ENCODE measurements at places on chromosomes 2 and 18.

DNA sequence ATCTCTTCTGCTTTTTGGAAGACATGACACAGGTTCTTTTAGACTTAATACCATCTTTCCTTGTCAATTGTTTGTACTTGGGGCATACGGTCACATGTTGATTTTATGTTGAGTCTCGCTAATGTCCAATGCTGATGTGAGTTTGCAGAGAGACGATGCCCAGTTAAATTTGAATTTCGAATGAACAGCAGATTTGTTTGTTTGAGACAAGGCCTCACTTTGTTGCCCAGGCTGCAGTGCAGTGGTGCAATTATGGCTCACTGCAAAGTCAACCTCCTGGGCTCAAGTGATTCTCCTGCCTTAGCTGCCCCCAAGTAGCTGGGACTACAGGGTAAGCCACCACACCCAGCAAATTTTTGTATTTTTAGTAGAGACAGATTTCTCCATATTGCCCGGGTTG lies 473.5 kb downstream of the RIT2 start:
- no peaks in the 10 kb centered on the region for H3K4me1 ChIP-seq
- no peak for DNase-seq
- no peaks in the 10 kb centered on the region for H3K27me3 ChIP-seq
- no peaks in the 10 kb centered on the region for H3K36me3 ChIP-seq
- no peak overlapping the region for H3K27ac ChIP-seq
- no peak overlapping the region for H3K4me3 ChIP-seq

- H3K4me1 ChIP-seq: no peaks in the 10 kb centered on the region
- H3K4me3 ChIP-seq: no peak overlapping the region
- H3K36me3 ChIP-seq: no peaks in the 10 kb centered on the region
- no peak overlapping the region for H3K27ac ChIP-seq
- H3K27me3 ChIP-seq: peaks cover 41% of the 10 kb centered on the region
Measured at GRCh38 chr2:120745420-120746111, 9.9 kb downstream of the GLI2 start.

GRCh38 chr18:40292985-40293710 lies 1661.9 kb upstream of the PIK3C3 start:
- H3K4me1 ChIP-seq: no peaks in the 10 kb centered on the region
- no peak overlapping the region for H3K27ac ChIP-seq
- H3K27me3 ChIP-seq: no peaks in the 10 kb centered on the region
- H3K36me3 ChIP-seq: no peaks in the 10 kb centered on the region

DNA sequence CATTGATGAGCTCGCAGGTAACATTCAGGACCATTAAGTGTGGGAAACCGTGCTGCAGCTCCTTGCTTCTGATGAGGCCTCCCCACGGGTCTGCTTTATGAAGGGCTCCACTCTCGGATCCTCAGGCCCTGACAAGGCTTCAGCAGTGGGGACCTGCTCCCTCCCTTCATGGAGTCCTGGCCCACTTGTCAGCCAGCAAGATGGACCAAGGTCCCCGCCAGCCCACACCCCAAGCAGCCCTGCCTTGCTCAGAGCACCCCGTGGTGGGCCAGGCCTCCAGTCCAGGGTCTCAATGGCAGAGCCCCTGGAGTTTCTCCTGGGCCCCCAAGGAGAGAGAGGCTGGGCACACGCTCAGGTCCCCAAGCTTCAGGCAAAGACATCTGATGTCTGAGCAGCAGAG lies 41.5 kb downstream of the CROCC2 start:
- peaks cover 6% of the 10 kb centered on the region for H3K4me1 ChIP-seq
- H3K36me3 ChIP-seq: no peaks in the 10 kb centered on the region
- no peak for DNase-seq
- H3K4me3 ChIP-seq: no peak overlapping the region
- H3K27ac ChIP-seq: no peak overlapping the region

DNA sequence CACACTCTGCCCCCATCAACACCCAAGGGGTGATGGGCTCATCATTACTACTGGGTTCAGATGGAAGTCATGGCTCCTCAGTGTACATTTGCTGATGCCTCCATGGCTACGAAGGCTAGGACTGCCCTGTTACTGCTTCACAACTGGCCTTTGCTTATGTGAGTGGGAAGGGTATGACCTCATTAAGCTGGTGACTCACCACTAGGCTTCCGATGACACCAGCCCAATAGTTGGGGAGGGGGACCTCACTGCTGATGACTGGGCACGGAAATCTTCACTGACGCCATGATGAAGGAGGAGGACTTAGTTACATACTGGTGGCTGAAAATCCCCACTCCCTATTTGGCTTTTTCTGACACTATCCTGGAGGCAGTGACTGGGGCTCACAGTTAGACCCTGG lies 263.2 kb downstream of the CMPK2 start:
- H3K4me1 ChIP-seq: no peaks in the 10 kb centered on the region
- no peak for DNase-seq
- H3K4me3 ChIP-seq: no peak overlapping the region
- no peak overlapping the region for H3K27ac ChIP-seq
- H3K36me3 ChIP-seq: no peaks in the 10 kb centered on the region

DNA sequence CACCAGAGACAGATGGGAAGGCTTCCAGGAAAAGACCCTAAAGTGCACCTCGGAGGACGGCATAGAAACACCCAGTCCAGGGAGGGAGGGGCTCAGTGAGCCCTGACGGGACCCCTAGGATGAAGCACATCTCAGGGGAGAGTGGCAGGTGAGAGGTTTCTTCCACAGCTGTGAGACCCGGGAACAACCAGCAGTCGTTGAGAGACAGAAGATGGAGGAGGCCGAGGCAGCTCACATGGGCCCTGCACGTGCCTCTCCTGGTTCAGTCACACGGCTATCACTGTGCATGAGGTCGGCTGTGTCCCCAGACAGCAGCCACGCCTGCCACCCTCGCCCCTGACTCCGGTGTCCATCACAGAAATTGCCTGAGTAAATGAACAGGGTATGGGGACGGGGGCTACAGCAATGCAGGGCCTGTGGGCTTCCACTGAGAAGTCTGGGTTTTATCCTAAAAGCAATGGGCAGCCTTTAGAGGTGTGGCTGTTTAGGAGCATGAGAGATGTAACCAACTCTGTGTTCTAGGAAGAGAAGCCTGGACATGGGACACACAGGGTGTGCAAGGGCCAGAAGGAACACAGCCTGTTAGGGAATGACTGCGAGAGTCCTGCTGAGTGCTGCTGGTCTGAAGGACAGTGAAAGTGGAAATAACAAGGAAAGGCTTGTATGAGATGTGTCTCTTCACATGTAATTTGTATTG lies 102.0 kb downstream of the TMEM18 start:
- DNase-seq: no peak
- no peaks in the 10 kb centered on the region for H3K27me3 ChIP-seq
- no peaks in the 10 kb centered on the region for H3K4me1 ChIP-seq
- H3K27ac ChIP-seq: no peak overlapping the region
- no peak overlapping the region for H3K4me3 ChIP-seq

- H3K27ac ChIP-seq: no peak overlapping the region
- DNase-seq: no peak
- H3K4me1 ChIP-seq: no peaks in the 10 kb centered on the region
Measured at GRCh38 chr2:205510345-205510744, 172.0 kb upstream of the NRP2 start.

GRCh38 chr2:623130-623922 lies 53.9 kb downstream of the TMEM18 start:
- no peaks in the 10 kb centered on the region for H3K27me3 ChIP-seq
- no peaks in the 10 kb centered on the region for H3K36me3 ChIP-seq
- DNase-seq: no peak
- H3K4me3 ChIP-seq: no peak overlapping the region
- no peaks in the 10 kb centered on the region for H3K4me1 ChIP-seq
- no peak overlapping the region for H3K27ac ChIP-seq

GRCh38 chr2:212392043-212392442 lies 146.6 kb downstream of the ERBB4 start:
- H3K4me1 ChIP-seq: no peaks in the 10 kb centered on the region
- H3K36me3 ChIP-seq: no peaks in the 10 kb centered on the region
- no peaks in the 10 kb centered on the region for H3K27me3 ChIP-seq
- H3K4me3 ChIP-seq: no peak overlapping the region
- no peak overlapping the region for H3K27ac ChIP-seq

GRCh38 chr18:74897971-74898657 lies 300.4 kb downstream of the ZNF407 start:
- no peak for DNase-seq
- no peak overlapping the region for H3K4me3 ChIP-seq
- no peaks in the 10 kb centered on the region for H3K36me3 ChIP-seq
- no peak overlapping the region for H3K27ac ChIP-seq
- H3K4me1 ChIP-seq: peaks cover 5% of the 10 kb centered on the region
- no peaks in the 10 kb centered on the region for H3K27me3 ChIP-seq

DNA sequence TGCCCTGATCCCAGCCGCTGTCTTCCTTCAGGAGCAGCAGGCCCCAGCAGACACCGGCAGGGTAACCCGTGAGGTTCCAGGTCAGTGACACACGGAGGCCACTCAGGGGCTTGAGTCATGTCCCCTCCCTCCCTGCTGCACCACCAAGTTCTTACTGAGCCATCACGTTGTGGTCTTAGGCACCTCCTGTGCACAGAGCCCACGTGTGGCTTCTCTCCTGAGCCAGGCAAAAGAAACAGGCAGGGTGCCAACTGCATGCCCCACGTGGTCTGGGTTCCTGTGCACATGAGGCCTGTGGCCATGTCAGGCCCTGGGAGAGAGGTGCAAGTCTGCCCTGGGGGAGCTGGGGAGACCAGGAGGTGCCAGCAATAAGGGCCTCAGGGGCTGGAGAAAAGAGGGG lies 264.8 kb downstream of the KLHL29 start:
- H3K27ac ChIP-seq: no peak overlapping the region
- DNase-seq: no peak
- H3K4me1 ChIP-seq: peaks cover 14% of the 10 kb centered on the region
- no peak overlapping the region for H3K4me3 ChIP-seq
- H3K27me3 ChIP-seq: no peaks in the 10 kb centered on the region

- no peak overlapping the region for H3K4me3 ChIP-seq
- H3K4me1 ChIP-seq: no peaks in the 10 kb centered on the region
- DNase-seq: no peak
Measured at GRCh38 chr18:79519751-79520477, 124.2 kb downstream of the NFATC1 start.

DNA sequence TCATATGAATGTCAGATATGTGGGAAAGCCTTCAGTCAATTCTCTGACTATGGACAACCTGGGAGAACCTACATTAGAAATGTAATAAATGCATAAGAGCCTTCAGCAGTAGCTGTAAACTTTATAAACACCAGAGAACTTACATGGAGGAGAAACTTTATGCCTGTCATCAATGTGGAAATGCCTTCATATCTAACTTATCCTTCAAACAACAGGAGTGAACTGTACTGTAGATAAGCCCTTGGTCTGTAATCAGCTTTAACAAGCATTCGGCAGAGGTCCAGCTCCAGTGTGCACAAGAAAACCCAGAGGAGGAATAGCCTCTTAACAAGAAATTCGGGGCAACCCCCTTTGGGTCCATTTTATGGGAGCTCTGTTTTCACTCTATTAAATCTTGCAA lies 14.8 kb upstream of the UXS1 start:
- no peak for DNase-seq
- no peaks in the 10 kb centered on the region for H3K36me3 ChIP-seq
- no peak overlapping the region for H3K27ac ChIP-seq
- H3K27me3 ChIP-seq: no peaks in the 10 kb centered on the region

DNA sequence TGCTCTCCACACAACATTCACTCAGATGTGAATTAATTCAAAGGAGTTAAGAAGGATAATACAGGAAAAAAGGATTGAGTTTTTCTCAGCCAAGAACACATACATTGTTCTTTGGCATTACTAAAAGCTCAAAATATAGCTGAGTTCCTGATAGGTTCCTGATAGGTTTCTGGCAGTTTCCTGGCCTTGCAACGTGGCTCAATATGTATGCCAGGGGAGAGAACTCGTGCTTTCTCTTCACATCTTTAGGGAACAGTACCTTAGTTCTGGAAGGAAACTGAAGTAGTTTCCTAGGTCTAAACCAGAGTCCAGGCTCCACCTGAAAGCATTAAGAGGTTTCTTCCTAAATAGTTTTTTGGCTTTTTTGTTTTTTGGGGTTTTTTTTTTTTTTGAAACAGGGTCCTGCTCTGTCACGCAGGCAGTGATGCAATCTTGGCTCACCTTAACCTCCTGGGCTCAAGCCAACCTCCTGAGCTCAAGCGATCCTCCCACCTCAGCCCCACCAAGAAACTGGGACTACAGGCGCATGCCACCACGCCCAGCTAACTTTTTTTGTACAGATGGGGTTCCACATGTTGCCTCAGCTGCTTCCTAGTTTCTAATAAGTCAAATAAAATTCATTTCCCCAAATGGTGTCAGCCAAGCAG lies 42.8 kb downstream of the ESCO1 start:
- H3K4me3 ChIP-seq: no peak overlapping the region
- peaks cover 4% of the 10 kb centered on the region for H3K36me3 ChIP-seq
- H3K27ac ChIP-seq: peak overlapping the region; percentile 72
- peak; percentile 7 for DNase-seq

DNA sequence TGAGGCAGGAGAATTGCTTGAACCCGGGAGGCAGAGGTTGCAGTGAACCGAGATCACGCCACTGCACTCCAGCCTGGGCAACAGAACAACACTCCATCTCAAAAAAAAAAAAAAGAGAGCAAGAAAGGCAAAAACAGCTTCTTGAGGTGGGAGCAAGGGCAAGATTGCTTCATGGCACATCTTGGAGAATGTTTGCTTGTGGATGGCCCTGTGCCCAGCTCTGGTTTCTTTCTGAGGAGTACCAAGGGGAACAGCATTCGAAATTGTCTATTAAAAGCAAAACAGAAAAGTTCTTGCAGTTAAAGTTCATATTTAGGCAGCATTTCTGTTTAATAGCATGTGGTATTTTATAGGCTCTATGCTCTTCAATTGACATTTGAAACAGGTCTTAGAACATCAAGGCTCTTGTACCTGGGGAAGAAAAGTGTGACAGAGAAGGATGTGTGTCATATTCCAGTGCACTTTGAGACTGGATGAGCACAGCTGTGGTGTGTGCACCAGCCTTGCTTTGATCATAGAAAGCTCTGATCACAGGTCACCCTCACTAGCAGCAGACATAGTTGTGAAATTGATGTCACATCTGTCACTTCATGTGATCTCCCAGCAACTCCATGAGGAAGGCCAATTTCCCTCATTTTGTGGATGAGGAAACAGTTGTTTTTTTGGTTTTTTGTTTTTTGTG lies 154.3 kb downstream of the UXS1 start:
- H3K36me3 ChIP-seq: no peaks in the 10 kb centered on the region
- no peak for DNase-seq
- no peak overlapping the region for H3K27ac ChIP-seq
- no peaks in the 10 kb centered on the region for H3K4me1 ChIP-seq
- H3K27me3 ChIP-seq: no peaks in the 10 kb centered on the region

GRCh38 chr2:113711851-113712250 lies 44.6 kb downstream of the SLC35F5 start:
- H3K27ac ChIP-seq: no peak overlapping the region
- H3K4me1 ChIP-seq: no peaks in the 10 kb centered on the region
- H3K4me3 ChIP-seq: no peak overlapping the region
- no peaks in the 10 kb centered on the region for H3K27me3 ChIP-seq

- H3K27ac ChIP-seq: no peak overlapping the region
- DNase-seq: no peak
- H3K36me3 ChIP-seq: no peaks in the 10 kb centered on the region
- peaks cover 4% of the 10 kb centered on the region for H3K27me3 ChIP-seq
Measured at GRCh38 chr2:1556776-1557466, 143.7 kb downstream of the TPO start.

- H3K4me1 ChIP-seq: peaks cover 11% of the 10 kb centered on the region
- no peaks in the 10 kb centered on the region for H3K36me3 ChIP-seq
- H3K27me3 ChIP-seq: no peaks in the 10 kb centered on the region
- H3K27ac ChIP-seq: no peak overlapping the region
- no peak for DNase-seq
Measured at GRCh38 chr2:127647242-127648190, 1.6 kb downstream of the GPR17 start.

- DNase-seq: peak; percentile 25
- H3K36me3 ChIP-seq: no peaks in the 10 kb centered on the region
- no peak overlapping the region for H3K4me3 ChIP-seq
- H3K27ac ChIP-seq: peak overlapping the region; percentile 65
- H3K27me3 ChIP-seq: no peaks in the 10 kb centered on the region
Measured at GRCh38 chr2:43420389-43420801, 175.4 kb downstream of the THADA start.

All from keratinocyte (primary cell).